Activated B cell treated with CpG ODN at 0.5 μM for 24 hours (primary cell): ENCODE measurements at places on chromosomes 7 and 10.

GRCh38 chr10:46018453-46019176 lies 11.8 kb downstream of the NCOA4 start:
- DNase-seq, result no peak

- peak; percentile 59 for DNase-seq
Measured at GRCh38 chr10:7471720-7472367, 61.0 kb upstream of the SFMBT2 start.

DNA sequence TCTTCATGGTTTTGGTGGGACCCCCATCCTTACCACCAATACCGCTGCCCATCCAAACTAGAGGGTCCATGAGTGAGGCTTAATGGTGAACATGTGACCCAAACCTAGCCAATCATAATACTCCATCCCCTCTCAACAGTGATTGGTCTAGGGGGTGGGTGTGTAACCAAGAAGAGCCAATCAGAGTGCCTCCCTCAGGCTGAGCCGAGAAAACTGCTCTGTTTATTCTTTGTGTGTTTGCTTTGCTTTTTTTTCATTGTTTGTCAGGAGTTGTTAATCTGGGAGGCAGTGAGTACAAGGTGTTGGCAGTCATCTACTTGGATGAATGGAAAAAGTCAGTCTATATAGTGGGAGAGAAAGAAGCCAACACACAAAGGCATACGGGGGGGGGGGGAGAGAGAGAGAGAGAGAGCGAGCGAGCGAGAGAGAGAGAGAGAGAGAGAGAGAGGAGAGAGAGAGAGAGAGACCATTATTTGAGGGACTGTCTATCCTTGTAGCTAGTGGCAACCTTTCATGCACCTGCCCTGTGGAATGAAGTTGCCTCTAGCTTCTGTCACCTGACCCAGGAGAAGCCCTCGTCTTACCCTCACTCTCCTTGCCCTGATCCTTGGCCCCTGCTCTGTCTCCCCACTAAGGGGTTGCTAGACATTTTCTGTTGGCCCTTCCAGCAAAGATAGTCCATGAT lies 441.7 kb downstream of the TYW1 start:
- no peak for DNase-seq

DNA sequence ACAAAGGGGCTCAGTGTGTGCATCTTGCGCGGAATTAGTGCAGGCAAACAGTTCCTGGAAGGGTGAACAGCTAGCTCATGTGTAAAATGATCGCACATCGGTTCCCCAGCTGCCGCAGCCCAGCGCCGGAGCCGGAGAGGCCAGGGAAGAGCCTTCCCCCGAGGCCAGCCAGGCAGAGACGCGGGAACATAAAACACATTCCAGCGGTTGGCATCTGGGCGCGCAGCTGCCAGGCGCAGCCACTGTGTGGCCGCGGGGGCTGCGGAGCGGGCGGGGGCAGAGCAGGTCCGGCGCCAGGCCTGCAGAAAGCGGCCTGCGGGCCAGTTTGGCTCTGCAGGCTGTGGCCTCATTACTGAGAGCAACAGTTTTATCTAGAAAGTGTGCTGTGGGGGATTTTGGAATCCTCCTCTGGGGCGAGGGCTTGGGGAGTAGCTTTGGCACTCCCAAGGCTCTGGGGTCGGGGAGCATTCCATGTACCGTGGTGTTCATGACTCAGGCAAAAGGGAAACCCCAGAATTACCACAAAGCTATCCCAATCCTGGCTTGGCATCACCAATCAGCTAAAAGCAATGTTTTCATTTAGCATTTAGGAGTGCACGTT lies 74.3 kb downstream of the SAMD9 start:
- DNase-seq, result no peak

GRCh38 chr7:87217983-87218653 lies 1.4 kb downstream of the TMEM243 start:
- no peak for DNase-seq

DNA sequence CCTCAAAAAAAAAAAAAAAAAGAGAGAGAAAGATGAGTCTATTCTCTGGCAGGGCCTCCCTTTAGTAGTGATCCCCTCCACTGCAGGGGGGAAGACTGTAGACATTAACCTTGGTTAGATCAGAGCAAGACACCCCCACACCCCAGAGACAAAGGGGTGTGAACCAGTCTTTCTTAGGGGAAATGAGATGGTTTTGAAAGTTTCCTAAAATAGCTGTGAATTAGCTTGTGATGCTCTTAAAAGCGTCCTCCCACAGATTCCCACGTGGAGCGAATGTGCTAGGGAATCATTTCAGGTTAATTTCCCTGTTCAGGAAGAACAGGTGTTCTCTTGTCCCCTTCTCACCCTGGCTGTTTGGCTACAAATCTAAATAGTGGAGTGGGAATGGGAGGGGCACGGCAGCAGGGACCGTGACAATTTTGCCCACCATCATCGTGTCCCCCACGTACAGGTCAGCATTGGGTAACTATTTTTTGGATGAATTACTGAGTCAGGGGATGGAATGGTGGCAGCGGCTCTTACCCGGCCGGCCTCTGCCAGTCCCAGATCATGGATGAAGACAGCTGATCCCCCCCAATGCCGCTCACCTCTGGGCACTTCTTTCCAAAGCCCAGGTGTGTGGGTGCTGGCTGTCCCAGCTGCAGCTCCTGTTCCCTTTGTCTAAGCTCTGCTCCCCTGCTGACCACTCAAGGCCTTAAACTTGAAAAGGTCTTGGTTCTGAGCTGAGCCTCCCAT lies 152.9 kb downstream of the CCDC3 start:
- no peak for DNase-seq

DNA sequence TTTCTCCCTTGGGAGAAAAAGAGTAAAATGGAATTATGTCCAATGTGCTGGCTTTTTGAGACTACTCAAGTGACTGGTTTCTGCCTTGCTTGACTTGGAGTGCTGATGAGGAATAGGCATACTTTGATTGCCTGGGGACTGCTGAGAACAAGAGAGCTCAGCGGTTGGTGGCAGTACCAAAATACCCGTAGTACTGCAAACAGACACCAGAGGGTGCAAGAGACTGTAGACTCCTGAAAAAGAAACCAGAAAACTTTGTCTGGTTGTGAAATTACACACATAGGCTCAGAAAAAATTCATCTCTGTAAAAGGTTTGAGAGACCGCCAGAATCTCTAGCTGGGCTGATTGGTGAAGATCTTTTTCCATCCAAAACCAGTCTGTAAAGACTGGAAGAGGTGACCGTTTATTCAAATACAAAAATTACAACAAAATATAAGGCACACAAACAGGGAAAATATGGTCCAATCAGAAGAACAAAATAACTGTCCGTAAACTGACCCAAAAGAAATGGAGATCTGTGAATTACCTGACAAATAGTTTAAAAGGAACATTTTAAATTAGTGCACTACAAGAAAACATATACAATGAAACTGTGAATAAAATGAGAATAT lies 18.5 kb downstream of the BICC1 start:
- no peak for DNase-seq

DNA sequence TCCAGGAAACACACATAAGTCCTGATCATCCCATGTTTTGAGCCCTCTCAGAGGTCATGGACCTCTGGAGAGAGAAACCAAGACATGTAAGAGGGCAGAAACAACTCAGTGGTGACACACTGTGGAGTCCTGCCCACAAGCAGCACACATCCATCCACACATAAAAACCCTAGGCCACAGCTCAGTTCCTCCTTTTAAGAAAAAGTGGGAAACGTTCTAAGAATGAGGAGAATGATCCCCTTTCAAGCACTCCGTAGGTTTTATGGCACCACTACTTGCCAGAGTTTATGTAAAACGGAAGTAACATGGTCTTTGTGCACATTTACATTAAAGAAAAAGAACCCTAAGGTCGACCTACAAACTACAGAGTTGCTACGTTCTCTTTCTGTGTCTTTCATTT lies 19.9 kb downstream of the ATAD1 start:
- DNase-seq, result no peak

- DNase-seq, result no peak
Measured at GRCh38 chr10:34780818-34781380, 34.2 kb downstream of the PARD3 start.

GRCh38 chr7:105487579-105488571 lies 34.2 kb downstream of the PUS7 start:
- no peak for DNase-seq

- DNase-seq, result no peak
Measured at GRCh38 chr10:116553378-116553980, 7.7 kb downstream of the PNLIP start.

DNA sequence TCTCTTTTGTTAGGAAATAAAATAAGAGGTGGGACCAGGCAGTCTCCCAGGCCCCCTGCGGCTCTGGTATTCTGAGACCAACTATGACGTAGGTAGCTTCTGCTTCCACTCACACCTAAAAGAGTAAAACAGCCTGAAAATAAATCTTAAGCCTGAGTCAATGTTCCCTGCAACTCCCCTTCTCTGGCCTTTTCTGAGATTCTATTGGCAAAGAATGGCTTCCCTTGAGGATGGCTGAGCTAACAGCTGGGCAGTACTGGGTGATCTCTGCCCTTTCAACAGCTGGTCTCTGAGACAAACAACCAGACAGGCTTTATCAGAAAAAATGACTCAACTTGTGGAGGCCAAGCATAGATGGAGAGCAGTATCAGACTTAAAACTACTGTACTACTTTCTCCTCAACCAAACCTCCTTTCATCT lies 58.7 kb downstream of the CREB3L2 start:
- no peak for DNase-seq

- no peak for DNase-seq
Measured at GRCh38 chr7:158781974-158782664, 47.2 kb downstream of the ESYT2 start.

DNA sequence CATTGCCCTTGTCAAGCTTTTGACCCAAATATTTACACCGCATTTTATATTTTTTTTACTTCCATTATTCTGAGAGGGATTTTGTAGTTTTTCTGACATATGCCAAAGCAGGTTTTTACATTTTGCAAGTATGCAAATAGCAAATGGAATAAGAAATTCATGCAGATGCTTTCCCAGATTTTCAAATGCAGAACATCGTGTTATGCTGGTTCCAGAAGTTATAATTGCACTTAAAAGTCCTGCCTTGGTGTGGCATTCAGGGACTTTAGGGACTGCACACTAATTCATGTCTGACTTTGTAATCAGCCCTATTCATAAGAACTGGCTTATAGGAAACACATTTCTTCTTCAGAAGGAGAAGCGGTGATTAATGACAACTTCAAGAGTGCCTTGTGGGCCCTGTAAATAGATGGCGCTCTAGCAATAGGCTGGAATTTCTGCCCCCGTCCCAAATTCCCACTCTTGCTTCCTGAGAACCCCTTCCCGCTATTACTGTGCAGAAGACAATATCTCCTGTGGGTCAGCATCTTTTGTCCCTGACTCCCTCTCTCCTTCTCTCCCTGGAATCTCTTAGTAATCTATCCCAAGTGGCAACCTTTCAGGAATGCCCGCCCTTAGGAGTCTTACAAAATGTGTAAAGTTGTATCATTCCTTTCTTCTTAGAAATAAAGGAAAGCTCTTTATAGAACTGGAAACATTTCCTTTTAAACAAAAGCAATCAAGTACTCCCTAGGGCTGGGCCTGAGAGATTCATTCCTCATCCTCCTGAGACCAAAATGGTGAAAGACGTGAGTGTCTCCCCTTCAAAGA lies 264.0 kb downstream of the INHBA start:
- DNase-seq, result no peak

DNA sequence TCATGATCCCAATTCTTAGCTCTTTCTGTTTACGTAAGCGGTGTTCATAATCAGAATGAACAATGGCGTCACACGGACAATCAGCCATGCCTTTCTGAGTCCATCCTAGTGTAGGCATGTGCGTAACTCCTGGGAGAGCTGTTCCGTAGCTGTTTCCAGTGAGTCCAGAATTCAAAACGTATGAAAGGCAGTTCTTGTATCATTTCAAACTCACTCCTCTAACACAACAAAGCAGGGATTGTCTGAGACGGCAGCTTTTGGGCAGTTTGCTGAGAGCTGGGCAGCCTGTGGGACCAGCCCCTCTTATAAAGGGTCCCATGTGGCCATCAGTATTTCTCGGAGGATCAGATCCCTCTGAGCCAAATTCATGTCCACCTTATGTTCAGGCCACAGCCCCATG lies 43.4 kb downstream of the PSPH start:
- DNase-seq, result no peak

DNA sequence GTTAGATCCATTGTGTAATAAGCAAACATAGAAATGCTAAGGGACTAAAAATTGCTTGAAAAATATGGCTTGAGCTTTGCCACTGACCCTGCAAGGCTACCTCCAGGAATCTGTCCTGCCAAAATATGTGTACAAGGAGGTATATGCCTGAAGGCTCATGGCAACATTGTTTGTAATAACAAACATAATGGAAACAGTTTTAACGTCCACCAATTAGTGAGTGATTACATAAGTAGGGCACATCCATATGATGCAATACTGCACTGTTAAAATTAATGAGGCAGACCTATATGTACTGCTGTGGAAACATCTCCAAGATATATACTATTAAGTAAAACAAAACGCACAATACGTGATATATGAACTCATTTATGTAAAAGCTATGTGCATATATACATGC lies 13.1 kb upstream of the GOT1 start:
- DNase-seq, result no peak

- no peak for DNase-seq
Measured at GRCh38 chr10:103225939-103226338, 19.7 kb upstream of the RPEL1 start.

GRCh38 chr10:50928190-50928552 lies 42.7 kb upstream of the A1CF start:
- DNase-seq, result no peak

- peak; percentile 24 for DNase-seq
Measured at GRCh38 chr10:13483951-13484350, 44.9 kb downstream of the BEND7 start.

DNA sequence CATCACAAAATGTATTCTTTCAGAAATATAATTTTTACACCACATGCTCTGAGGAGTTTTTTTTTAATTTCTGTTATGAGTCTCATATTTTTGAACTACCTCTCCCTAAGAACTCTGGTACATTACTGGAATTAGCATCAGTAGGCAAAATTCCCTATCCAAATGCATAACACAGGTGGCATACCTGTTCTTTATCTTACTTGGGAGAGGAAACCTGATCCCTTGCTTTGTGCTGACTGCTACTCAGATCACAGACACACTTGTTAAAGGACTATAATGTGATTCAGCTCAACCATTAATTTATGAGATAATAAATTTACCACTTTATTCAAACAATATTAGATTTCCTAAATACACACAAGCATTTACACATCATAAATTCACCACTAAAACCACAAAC lies 617.2 kb downstream of the GRM8 start:
- DNase-seq, result no peak

GRCh38 chr7:19508124-19508523 lies 200.7 kb downstream of the POLR1F start:
- no peak for DNase-seq

GRCh38 chr7:17725821-17726220 lies 214.5 kb downstream of the SNX13 start:
- DNase-seq, result no peak

DNA sequence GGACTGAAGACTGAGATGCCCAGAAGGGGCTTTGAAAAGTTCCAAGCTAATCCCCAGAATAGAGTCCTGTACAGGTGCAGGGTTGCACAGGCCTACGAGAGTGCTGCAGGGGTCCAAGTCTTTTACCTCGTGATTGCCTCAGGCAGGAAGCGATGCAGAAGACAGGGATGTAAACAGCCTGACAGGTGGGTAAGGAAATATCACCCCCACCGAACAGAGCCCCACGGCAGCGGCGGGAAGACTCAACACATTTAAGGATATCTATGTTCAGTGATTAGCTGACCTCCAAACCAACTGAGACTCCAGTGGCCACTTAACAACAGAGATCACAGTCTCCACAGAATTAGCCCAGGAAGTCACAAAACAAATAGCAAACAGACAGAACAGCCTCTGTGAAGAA lies 73.9 kb upstream of the VIPR2 start:
- DNase-seq, result no peak

GRCh38 chr7:150388709-150389531 lies 9.8 kb downstream of the ZNF775 start:
- no peak for DNase-seq

GRCh38 chr10:121326905-121327304 lies 271.3 kb downstream of the FGFR2 start:
- no peak for DNase-seq
